ENCODE measurements at places on chromosomes 7 and 10.

DNA sequence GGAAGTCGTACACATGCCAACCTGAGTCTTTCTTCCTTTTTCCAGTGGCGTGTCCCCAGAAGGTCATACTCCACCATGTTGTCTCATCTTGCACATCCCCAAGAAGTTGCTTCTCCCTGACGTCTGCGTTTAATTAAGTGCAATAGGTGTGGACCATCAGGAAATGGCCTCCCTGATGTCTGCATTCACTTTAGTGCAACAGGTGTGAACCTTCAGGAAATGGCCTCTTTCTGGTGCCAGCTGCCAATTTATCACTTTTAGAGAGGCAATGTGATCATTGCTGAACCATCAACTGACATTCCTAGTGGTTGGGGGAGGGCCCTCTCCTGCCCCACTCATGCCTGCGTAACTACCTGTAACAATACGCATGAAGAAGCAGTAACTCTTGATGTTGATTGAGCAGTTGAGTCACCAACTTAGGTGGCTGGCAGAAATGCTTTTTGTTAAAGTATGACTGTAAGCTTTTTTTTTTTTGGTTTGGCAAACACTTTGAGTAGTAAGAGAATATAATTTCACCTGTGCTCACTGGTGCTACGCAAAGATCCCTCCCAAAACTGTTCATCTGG, 25.8 kb downstream of the SCIN start:
- DNase-seq = no peak

DNA sequence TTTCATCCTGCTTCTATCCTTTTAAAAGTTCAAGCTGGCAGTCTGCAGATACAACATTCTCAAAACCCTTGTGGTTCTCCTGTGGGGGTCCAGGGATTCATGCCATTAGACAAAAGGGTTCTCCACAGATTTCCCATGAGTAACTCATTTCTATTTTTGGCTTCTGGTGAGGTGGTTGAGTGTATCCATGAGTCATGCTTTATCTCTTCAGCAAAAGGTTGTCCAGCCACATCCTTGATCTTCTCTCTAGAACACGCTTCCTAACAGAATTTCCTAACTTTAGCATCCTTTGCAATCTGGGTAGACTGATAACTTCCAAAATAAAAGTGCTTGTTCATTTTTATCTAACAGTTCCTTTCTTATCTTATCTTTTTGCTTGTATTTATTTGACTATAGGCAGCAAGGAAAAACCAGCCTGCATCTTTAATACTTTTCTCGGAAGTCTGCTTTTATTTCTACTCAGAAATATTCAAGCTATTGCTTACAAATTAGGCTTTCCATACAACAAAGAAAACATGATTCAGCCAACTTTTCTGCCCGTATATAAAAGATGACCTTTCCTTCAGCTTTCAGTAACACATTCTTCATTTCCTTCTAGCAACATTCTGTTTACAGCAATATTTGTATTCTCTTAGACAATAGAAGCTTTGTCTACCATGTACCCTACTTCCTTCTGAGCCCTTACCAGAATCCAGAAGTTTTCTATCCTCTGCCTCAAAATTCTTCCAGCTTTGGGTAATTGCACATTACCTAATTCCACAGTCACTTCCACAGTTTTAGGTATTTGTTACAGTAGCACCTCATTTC, 79.3 kb upstream of the IL6 start:
- DNase-seq = no peak

GRCh38 chr7:80942261-80943041, 23.6 kb upstream of the SEMA3C start:
- DNase-seq = no peak

DNA sequence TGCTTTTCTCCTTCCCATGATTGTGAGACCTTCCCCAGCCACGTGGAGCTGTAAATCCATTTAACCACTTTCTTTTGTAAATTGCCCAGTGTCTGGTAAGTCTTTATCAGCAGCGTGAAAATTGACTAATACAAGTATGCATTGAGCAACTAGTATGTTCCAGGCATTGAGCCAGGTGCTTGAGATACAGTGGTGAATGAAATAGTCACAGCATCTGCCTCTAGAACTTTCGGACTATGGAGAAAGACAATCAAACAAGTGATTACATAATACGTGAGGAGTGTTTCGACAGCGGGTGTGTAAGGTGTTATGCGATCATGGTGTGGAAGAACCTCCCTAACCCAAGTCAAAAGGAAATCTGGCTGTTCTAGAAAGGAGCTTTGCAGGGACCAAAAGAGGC, 21.6 kb upstream of the NUP205 start:
- no peak for DNase-seq

DNA sequence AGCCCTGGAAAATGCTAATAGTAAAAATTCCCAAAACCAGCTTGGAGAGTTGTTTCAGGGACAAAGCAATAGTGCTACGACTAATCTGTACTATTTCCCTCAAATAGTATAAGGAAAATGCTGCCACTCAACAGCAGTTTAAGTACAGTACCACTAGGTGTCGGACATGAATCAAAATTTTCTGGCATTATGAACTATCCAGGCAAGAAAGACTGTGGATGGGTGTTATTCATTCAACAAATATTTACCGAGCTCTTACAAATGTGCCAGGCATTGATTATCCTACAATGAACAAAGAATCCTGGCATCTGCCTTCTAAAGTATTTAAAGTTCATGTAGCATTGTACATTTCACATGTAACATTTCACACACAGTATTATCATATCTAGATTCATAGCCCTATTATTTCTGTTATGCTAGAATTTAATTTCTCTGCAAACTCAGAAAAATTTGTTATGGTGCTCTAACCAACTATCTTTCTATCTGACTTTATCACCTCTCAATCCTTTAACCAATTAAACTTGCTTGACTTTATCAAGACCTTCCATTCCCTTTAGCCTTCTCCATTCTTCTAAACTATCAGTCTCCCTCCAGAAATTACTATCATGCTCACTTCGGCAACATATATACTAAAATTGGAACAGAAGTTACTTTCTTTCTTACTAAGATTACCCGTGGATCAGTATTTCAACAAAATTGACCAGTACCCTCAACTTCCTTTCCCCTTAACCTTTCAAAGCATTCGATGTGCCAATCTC, 80.6 kb downstream of the ARHGAP21 start:
- DNase-seq = no peak

DNA sequence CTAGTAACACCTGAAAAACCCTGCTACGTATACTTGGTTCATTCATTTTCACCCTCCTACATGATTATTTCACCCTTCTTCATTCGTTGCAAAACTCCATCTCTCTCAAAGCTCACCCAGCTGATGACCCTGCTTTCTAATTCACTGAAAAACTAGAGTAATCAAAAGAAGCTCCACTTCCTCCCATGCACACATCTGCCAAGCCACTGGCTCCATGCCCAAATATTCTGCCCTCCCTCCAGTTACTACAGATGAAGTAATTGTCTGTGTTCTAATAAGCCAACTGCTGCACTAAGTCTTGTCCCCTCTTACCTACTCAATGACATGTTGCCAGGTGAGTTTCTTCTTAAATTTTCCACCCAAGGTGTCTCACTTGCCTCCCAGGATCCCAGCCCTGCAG, 96.9 kb upstream of the CCDC71L start:
- no peak for DNase-seq

DNA sequence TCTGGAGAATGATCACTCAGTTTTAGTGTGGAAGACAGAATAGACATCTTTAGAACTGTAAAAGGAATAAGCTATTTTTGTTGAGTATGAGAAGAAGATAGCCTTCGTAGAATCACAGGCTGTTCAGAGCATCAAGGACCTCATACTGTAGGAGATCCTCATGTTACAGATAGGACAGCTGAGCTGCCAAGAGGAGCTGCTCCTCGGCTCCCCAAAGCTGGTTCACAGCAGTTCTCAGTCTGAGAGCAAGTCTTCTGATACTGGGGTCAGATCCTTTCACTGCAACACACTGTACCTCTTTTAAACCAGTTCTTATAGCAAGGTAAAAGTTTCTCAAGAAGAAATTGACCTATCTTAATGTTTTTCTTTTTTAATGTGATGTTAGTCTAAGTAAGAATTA, 17.1 kb downstream of the CCNY start:
- DNase-seq = no peak

DNA sequence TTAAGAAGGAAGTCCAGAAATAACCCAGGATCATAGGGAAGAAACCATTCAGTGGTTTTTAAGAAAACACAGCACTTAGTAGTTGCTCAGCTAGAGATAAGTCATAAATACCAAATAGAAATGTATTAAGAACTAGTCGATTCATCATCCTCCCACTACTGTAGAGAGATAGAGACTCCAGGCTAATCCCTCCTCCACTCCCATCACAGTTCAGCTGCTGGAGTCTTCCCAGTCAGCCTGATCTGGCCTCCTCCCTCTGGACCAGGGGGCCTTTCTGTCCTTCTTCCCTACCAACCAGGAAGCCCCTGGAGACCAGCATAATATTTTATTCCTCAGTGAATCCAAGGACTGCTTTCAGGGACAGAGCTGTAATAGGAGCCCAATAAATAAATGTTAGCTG, 294.1 kb upstream of the YAE1 start:
- DNase-seq = no peak
